ENCODE measurements at places on chromosomes 11 and 22. TPM values are rescaled to one million over a fixed set of nuclear protein-coding genes. Genes with fewer than 3 reads are reported as not detected.

The SLC17A6 gene
- not detected for total RNA-seq

The PNPLA3 gene
- 0.16 TPM for total RNA-seq

The P2RX6 gene
- total RNA-seq, result 0.35 TPM

The F2 gene
- not detected for total RNA-seq

The UPK3A gene
- total RNA-seq, result not detected

The ABCC8 gene
- not detected for total RNA-seq

The CHRM1 gene
- not detected for total RNA-seq

Data from CD8-positive, alpha-beta memory T cell (primary cell).